ENCODE measurements at places on chromosomes 13 and 19.

DNA sequence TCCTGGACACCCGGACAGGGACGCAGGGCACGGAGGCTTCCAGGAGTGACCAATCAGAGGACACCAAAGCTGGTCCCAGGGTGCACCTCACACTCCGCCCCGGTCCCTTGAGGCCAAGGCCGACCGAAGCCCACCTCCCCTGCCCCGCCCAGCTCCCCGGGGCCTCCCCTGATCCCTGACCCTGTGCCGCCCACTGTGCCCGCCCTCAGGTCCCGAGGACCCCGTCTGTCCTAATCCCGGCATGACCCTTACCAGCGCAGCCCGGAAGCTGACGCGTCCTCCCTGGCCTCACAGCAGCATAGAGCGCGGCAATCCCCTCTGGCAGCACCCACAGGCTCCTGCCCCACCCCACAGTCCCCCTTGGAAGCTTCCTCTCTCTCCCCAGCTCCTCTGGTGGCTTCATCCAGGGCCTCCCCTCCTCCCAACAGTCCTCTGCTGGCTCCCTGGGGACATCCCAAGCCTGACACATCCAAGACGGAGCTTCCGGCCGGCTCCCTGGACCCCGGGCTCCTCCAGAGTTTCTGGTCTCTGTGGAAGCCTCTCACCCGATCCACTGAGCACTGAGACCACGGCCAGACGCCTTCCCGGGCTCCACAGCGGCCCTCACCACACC is 7.4 kb upstream of the CDC34 start:
- DNase-seq, result no peak

DNA sequence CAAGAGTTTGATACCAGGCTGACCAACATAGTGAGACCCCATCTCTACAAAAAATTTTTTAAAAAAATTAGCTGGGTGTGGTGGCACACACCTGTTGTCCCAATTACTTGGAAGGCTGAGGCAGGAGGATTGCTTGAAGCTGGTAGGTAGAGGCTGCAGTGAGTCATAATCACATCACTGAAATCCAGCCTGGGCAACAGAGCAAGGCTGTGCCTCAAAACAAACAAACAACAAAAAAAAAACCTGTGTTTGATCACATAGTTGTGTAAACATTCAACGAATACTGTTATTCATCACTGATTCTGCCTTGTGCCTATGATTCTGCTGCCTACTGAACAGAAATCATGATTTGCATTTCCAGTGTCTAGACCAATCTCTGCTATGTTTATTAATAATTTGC is 134.0 kb downstream of the TBC1D4 start:
- DNase-seq, result no peak

DNA sequence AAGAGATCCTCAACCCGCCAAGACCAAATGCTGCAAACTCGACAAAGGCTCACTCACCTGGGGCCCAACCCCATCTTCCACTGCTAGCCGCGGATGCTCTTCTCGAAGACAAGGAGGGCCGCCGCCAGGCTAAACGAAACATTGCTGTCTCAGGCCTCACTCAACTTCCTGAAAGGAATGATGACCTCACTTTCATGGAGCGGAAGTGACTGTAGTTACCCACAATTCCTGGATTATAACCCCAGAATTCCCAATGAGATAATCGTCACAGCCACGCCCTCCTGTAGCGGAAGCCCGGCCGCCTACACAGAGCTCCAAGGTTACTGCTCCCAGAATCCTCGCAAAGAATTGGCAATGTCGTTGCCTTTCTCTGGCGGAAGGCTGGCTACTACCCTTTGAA is 10.5 kb upstream of the ZNF112 start:
- no peak for DNase-seq

- DNase-seq, result no peak
Observed at GRCh38 chr13:90302107-90302506, 1045.4 kb upstream of the MIR17HG start.

DNA sequence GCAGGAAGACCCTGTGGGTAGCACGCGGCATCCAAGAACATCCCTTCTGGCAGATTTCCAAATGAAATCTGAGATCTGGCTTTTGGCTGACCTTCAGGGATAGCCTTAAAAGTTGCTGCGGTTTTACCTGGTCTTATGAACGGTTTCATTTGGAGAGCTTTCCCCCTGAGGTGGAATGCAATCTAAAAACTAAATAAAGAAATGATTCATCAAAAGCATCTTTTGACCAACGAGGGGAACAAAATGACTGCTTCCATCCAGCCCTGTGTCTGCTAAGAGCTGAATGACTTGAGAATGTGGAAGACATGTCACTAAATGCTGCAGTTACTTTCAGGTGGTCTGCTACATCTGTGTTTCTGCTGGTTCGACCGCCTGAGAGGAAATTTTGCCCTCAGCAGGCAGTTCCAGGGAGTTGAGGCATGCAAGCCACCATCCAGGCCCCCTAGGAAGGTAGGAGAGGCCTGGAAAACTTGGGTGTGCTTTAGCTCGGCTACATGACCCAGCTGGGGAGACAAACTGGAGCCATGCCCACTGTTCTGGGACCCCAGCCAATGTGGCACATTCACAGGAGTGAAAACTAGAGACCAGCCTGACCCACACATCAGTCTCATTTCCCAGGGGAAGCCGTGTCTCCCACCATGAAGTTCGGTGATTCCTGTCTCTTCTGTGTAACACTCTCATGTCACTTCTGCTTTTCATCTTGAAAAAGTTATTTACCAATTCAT is 175.1 kb upstream of the KL start:
- DNase-seq, result no peak

GRCh38 chr19:29013325-29013724 is 199.6 kb downstream of the UQCRFS1 start:
- DNase-seq, result no peak

- DNase-seq, result no peak
Observed at GRCh38 chr19:54523403-54523802, 20.8 kb downstream of the LAIR2 start.

GRCh38 chr13:24002206-24002815 is 105.0 kb upstream of the C1QTNF9B start:
- DNase-seq, result no peak

- no peak for DNase-seq
Observed at GRCh38 chr19:11624069-11624463, 26.8 kb downstream of the ZNF627 start.
